ENCODE measurements at places on chromosomes 2 and 18.

DNA sequence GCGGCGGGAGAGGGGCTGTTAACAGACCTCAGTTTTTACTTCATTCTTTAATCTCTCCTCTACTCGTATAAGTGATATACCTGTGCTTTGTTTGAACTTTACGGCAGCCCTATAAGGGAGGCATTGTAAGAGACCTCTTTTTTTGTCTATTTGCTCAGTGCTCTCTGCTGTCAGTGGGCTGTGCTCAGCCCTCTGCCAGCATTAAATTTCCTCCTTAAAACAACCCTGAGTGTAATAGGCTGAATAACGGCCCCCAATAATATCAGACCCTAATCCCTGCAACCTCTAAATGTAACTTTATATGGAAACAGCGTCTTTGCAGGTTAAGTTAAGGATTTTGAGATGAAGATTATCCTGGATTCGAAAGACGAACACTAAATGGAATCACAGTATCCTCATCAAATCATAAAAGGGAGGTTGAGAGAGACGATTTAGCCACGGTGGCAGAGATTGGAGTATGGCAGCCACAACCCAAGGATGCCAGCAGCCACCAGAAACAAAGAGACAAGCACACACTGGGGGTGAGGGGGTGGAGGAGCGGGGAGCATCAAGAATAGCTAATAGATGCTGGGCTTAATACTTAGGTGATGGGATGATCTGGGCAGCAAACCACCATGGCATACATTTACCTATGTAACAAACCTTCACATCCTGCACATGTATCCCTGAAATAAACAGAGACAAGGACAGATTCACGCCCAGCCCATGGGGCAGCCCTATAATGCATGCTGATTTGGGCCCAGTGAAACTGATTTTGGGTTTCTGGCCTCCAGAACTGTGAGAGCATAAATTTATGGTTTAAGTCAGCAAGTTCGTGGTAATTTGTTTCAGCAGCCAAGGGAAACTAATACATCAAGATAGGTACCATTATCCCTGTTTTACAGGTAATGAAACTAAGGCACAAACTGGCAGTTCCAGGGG lies 894 bp upstream of the FARSB start:
- DNase-seq = no peak

DNA sequence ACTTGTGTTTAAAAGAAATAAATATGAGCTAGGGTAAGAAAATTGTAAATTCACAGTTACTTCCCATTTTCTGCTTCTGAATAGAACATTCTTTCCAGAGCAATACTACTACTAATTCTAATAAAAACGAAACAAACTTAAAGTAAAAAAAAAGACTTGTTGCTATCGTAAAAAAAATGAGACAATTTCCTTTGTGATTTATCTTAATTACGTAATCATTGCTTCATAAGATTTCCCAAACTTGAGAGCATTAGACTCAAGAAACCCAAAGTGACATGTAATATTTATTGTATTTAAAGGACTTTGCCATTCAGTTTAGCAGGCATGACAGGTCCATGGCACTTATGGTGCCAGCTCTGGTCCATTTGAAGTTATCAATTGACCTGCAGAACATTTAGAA lies 153.8 kb downstream of the AQP4 start:
- DNase-seq = no peak

DNA sequence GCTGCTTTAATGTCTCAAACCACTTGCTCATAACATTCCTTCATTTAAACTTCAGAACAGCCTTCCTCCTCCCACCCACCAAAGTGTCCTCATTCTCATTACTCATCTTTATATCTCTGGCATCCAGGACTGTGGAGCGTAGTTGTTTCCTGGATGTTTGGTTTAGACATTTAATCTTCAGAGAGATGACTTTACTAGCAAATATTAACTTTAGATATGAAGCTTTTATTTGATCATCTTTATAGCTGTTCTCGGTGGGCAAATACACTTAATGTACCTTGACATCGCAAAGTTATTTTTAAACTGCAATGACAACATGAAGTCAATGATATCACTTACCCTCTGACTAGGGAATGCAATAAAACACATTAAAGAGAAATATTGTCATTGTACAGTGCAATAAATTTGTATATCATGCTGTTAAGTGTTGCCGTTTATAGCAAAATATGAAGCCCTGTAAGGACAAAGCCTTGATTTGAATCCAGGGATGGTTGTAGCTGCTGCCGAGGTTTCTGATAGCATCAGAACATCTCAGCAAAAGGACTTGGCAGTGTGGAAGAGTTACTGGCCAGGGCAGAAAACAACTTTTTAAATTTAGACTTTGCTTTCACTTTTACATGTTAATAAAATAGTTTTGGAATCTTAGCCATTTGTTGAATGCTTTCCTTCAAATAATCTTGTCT lies 4.6 kb upstream of the LAMA3 start:
- DNase-seq = peak; percentile 13

DNA sequence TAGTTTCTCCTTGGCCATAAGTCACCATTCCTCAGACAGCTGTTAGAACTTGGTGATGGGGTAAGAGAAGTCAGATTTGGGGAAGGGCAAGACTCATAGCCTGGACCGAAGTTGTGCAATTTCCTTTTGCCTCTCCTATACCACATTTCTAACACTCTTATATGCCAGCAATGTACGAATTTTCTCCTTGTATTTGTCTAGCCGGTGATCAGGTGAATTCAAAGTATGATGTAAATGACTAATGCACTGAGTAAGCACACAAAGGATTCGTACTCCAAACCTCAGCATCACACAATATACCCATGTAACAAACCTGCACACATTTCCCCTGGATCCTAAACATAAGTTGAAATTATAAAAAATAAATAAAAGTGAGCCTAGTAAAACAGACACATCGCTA lies 1143.5 kb upstream of the CELF4 start:
- no peak for DNase-seq

DNA sequence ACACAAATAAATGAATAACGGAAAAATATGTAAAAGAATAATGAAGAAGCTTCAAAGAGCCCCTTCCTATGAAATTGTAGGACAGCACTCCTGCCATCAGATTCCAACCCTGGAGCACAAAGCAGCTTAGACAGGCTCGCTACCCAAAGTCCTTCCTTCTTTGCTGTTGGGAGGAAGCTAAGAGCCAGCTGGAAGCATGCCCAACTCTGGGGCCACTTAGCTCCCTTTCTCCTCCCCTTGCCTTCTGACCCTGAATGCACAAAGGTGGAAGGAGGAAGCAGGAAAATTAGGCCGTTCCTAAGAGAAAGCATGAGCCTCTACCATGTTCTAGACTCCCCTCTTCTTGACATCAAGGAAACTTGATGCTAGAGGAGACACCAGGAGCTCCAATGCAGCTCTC lies 700.8 kb downstream of the RNF144A start:
- no peak for DNase-seq

- DNase-seq = no peak
These were observed 53.9 kb upstream of the RAB6D start for GRCh38 chr2:131417886-131418285.

GRCh38 chr18:59469463-59470180 lies 110.6 kb upstream of the LMAN1 start:
- no peak for DNase-seq

GRCh38 chr18:55504808-55505207 lies 83.2 kb downstream of the TCF4 start:
- no peak for DNase-seq

GRCh38 chr2:181876614-181877063 lies 14.9 kb upstream of the ITPRID2 start:
- DNase-seq = peak; percentile 22

GRCh38 chr2:145290986-145291385 lies 771.1 kb upstream of the ZEB2 start:
- DNase-seq = no peak

DNA sequence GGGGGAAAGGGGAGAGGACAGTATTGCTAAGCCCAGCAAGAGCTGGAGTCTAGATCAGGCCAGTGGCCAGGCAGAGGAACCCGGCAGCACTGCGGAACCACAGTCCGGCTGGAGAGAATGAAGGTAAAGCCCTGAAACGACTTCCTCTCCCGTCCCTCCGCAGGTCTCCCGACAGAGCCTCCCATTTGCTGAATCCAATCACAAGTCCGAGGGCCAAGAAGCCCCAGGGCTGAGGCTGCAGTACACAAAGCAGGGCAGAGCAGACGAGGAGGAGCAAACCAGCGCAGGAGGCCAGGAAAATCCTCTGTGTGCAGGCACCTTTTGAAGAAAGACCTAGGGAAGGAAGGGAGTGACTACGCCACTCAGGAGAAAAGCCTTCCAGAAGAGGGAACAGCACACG lies 104.4 kb downstream of the OSBPL1A start:
- no peak for DNase-seq

- DNase-seq = no peak
These were observed 75.2 kb upstream of the ZCCHC2 start for GRCh38 chr18:62447652-62448051.

DNA sequence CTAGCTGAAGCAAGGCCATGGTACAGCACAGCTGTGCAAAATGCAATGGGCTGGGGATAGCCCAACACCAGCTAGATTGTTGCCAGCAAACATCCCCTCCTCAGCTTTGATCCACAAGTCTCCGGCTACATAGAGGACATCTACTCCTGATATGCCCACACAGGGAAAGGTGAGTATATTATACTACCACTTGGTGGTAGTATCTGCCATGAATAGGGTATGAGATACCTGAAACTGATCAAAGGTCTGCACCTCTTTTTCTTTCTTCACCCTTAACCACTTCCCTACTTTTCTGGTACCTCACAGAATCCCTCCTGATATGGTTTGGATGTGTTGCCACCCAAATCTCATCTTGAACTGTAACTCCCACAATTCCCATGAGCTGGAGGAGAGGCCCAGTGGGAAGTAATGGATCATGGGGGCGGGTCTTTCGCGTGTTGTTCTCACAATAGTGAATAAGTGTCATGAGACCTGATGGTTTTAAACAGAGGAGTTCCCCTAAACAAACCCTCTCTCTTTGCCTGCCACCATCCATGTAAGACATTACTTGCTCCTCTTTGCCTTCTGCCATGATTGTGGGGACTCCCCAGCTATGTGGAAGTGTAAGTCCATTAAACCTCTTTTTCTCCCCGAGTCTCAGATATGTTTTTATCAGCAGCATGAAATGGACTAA lies 279.6 kb downstream of the TXNL1 start:
- DNase-seq = no peak

GRCh38 chr18:51383711-51384110 lies 186.2 kb upstream of the MEX3C start:
- no peak for DNase-seq

DNA sequence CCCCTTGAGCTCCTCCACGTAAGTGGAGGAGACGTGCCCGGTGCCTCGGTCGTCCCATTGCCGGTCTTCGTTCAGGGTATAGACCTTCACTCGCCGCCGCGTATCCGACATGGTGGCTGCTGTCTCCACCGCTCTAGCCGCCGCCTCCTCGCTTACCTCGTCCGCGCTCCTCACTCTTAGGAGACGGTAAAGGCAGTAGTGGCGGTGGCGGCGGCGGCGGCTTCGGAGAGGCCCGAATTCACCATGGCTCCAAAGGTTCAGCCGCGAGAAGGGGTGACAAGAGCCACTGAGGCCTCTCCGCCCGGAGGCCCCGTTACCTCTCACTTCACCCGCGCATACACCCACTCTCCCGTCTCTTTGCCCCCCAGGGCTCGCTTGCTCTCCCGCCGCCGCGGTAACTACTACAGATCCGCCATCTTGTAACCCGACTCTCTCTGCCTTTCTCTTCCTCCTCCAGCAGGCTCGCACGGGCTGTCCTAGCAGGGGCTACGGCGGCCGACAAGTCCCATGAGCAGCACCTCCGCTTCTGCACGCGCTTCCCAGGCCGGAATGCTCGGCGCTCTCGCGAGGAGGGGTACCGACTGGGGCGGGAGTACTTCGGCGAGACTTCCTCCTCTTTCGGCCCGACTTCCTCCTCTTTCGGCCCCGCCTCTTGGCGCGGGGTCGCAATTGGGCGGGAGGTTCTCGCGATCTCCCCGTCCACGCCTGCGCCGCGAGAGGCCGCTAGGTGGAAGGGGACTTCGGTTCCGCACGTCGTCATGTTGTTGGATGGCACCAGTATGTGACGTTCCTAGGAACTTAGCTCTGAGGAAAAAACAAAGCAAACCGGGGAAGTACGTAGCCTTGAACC lies at the start of gene PPP4R3B:
TSS of gene PPP4R3B (minus strand) at position 448 of the 850 bp plus-strand sequence. CDS start at position 111, 337 bp downstream.
- DNase-seq = peak; percentile 100

DNA sequence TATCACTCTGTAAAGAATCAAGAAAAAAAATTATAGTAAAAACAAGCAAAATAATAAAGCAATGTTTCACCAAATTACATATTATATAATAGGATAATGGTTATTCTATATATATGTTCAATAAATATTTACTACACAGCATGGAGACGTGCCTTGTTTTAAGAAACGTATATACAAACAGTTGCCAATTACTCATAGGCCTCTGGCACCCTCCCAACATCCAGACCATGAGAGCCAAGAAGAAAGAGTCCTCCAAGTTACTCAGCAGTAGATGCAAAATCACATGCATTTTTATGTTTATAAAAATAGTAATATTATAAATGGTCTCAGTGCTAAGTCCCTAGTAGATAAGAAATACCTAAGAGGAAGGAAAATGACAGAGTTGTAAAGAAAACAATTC lies 64.8 kb downstream of the REV1 start:
- DNase-seq = peak; percentile 39

- peak; percentile 32 for DNase-seq
These were observed 13.6 kb upstream of the THADA start for GRCh38 chr2:43609290-43609918.

- no peak for DNase-seq
These were observed 241.3 kb downstream of the LOXHD1 start for GRCh38 chr18:46415532-46416252.

- DNase-seq = no peak
These were observed 594.0 kb upstream of the ACVR2A start for GRCh38 chr2:147250652-147251356.

DNA sequence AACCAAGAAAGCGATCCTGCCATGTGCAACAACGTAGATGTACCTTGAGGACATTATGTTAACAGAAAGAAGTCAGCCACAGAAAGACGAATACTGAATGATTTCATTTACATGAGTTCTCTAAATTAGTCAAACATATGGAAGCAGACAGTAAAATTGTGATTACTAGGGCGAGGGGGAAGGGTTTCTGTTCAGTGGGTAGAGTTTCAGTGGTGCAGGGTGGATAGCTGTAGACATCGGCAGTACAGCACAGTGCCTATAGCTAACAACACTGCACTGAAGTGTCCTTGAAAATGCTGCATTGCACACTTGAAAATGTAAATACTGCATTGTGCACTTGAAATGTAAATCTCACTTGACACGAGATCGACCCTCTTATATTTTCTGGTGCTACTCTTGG lies 275.3 kb downstream of the GALR1 start:
- DNase-seq = no peak

DNA sequence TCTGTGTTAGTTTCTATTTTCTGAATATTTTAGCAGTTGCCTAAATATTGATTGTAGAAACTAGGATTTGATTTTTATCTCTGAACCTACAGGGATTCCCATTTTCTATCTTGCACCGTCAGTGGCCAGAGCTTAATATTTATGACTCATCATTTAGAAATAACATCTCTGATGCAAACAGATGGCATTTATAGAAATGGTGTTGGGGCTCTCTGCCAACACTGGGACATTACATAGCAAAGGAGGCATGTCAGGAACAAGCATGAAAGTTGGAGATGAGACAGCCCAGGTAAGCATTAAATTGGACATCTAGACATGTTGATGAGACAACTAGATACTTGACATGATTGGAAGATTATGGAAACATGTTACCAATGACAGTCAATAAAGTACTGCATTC lies 165.3 kb upstream of the SYT4 start:
- DNase-seq = no peak

Measured in fibroblast of skin of abdomen (primary cell).